ENCODE measurements at places on chromosomes 3 and 15.

DNA sequence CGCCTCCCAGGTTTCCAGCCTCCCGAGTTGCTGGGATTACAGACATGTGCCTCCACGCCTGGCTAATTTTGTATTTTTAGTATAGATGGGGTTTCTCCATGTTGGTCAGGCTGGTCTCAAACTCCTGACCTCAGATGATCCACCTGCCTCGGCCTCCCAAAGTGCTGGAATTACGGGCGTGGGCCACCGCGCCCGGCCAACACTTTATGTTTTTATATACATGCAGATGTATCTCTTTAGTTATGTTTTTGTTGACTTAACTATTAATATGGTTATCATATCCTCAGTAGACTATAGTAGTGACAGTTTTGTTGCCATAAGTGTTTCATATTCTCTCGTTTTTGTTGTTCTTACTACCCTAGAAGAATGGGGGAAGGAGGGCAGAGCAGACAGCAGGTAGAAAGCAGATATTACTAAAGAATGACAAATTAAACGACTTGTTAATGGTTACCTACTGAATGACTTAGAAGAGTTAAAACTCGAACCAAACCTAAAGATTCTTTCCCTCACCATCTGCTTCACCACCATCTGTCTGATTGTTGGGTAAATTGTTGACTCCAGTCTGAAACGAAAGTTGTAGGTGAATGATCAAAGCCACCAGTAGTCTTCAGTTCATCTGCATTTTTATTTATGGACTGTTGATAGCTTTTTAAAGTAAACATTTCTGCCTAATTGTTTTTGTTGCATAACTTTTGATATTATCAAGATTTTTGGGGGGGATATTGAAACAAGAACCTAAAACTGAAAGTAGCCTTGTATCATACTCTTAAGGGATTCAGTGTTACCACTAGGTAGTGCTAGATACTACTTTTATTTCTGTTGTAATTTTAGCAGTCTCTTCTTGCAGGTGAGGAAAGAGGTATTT lies 89.3 kb downstream of the RASA2 start:
- DNase-seq = no peak

- DNase-seq = no peak
Observed at GRCh38 chr15:50256188-50257041, 9.1 kb downstream of the HDC start.

GRCh38 chr15:88077296-88078020 lies 179.1 kb downstream of the NTRK3 start:
- no peak for DNase-seq

GRCh38 chr15:42591238-42591934 lies 16.0 kb downstream of the STARD9 start:
- no peak for DNase-seq

- no peak for DNase-seq
Observed at GRCh38 chr3:8488877-8489276, 12.7 kb upstream of the LMCD1 start.

DNA sequence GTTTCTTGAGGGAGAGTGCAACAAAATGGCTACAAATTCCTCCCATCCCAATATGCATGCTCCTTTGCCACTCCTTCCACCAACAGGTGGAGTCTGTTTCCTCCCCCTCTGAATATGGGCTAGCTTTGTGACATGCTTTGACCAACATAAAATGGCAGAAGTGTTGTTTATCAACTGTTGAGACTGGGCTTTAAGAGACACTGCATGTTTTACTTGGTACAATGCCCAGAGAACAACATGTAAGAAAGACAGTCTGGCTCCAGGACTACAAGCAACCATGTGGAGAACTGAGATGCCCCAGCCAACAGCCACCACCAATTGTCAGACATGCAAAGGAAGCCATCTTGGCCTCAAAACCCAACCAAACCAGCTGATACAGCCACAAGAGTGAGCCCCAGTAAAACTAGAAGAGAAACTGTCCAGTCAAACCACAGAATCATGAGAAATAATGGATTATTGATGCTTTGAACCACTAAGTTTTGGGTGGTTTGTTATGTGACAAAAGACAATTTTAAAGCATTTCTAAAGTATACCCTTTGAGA lies 40.5 kb downstream of the NUDT16 start:
- DNase-seq = no peak

DNA sequence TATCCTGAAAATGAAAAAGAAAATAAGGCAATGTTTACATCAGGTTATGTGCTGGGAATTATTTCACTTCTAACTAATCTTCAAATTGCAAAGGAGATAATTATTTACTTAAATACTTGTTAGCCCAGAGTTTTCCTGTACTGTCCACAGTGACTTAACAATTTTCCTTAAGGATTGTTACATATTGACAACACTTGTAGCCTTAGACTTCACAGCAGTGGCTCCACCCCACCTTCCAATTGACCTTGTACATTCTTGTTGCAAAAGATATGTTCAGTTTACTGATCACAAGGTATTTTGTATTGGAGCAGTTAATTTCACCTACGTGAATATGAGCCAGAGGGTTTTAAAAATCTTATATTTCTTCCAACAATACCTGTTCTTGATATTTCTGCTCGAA lies 376.9 kb downstream of the CNTN6 start:
- DNase-seq = no peak

DNA sequence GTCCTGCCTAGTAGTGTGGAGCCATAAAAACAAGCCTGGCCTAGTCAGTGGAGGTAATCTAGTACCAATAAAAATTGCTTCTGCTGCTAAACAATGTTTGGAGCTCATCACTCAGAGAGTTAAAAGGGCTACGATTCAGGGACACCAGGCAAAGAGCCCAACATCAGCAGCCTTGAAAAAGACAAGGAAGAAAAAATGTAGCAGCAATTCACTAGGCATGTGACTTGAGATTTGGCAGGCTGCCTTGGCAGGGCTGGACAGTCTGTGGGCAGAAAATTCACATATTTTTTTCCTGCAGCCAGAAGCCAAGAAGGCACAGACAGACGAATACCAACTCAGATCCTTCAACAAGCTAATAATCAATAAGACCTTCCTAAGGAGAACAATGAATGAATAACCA lies 47.2 kb downstream of the IGSF11 start:
- DNase-seq = no peak

GRCh38 chr3:46924921-46925584 lies 47.5 kb downstream of the PTH1R start:
- no peak for DNase-seq

DNA sequence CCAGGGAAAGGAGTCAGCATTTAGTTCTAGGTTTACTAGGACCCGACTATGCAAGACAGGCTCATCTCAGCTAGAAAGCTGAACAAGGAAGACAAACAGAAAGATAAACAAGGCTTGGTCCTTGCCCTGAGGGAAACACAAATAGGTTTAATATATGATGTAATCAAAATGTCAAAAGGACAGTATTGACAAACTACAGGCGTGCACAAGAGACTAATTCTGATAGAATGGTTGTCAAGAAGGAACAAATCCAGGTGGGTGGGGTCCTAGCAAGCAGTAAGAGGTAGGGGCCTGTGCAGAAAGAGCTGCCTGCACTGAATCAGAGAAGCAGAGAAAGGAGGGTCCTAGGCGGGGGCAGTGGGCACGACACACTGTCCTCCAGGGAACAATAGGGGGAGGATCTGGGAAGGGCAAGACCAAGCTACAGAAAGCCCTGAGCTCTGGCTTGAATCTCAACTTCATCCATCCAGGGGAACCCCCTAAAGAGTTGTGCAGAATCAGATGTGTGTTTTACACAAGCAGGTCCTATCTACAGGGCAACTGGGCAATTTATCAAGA lies 23.4 kb downstream of the RFTN1 start:
- no peak for DNase-seq

DNA sequence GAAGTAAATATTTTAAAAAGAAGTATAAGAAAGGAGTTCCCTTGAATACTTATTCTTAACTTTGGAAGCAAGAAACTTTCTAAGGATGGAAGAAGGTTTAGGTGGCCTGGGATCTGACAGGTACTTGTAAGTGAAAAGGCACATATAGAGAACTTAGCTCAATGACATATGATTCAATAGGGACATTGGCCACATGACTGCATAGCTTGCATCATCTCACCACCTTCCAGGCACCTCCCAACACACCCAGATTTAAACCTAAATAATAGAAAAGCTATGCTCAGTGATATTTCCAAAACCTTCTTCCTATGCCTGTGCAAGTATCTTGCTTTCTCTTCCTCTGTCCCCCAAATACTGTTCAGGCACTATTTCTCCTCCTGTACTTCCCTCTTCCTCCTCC lies 4.7 kb upstream of the P2RY1 start:
- no peak for DNase-seq

GRCh38 chr3:115100806-115101205 lies 46.3 kb downstream of the ZBTB20 start:
- DNase-seq = no peak

DNA sequence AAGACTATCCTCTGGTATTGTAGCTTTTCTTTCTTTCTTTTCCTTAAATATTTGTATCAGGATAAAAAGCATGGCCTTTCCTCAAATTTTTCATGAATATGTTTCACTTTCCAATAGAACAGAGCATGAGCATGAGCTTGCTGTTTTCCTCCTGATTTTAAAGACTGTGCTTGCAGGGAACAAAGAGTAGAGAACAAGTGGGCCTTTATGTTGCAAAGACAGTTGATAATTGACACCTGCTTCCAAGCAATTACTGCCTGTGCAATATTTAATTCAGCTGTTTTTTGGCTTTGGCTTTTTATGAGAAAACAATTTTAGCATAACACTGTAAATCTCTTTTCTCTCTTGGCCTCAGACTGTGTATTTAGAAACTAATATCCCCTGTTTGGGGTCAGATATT lies 263.6 kb upstream of the AZI2 start:
- DNase-seq = no peak

DNA sequence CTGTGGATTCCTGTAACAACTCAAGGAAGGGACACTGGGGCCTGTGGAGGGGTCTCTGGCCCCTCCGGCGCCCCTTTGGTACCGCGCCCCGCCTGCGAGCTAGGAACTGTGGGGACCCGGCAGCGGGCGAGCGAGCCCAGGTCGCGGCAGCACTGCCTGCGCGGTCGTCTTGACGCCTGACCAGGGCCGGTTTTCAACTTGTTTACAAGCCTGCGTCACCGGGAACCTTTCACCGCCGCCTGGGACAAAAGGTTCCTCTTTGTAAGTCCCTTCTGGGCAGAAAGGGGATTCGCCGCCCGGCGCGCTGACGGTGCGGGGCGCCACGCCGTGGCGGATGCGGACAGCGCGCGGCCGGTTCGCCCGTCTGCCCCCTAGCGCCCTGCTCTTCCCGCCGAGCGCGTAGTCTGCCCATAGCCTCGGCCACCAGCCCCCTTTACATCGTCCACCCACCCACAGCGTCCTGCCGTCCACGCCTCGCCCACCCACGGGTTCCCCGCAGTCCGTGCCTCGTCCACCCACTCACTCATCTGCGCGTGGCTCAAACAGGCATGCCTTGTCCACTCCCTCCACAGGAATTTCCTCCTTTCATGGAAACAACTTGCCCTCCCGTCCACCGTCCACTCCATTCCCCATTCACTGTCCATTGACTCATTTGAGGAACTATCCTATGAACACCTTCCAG lies 5.5 kb upstream of the CFAP100 start:
- DNase-seq = no peak

- DNase-seq = no peak
Observed at GRCh38 chr15:31498756-31499155, 172.1 kb downstream of the KLF13 start.

DNA sequence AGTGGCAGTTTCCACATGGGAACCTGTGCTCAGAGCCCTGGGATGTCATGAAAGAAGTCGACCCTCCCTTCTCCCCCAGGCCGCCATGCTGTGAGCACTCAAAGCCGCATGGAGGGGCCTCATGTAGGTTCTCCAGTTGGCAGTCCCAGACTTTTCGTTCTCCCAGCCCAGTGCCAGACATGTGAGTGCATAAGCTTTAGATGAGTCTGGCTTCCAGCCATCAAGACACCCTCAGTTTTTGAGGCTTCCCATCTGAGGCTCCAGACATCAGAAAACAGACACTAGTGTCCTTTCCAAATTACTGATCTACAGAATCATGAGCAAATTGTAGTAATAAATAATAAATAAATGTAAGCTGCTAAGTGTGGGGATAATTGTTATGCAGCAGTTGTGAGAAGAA lies 136.5 kb upstream of the AGBL1 start:
- no peak for DNase-seq

DNA sequence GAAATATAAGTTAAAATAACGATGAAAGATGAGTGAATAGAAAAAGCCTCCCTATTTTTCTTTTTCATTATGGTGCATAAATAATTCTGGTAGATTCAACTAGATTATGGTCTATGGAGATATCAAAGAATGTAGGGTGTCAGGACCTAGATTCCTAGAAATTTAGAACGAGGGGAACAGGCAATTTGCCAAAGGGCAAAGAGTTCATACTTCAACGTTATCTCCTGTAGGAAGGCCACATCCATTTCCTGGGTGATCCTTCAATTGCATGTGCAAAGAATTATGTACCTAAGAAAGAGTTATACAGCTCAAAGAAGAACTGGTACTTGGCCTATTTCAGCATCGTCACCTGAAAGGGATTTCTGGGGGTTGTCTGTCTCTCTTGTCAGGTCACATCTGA lies 351.8 kb downstream of the FOXP1 start:
- no peak for DNase-seq

- no peak for DNase-seq
Observed at GRCh38 chr3:192223815-192224214, 503.5 kb downstream of the FGF12 start.

GRCh38 chr3:112845772-112846171 lies 892 bp downstream of the CD200R1L start:
- no peak for DNase-seq

- no peak for DNase-seq
Observed at GRCh38 chr3:78801926-78802561, 965.8 kb downstream of the ROBO1 start.

DNA sequence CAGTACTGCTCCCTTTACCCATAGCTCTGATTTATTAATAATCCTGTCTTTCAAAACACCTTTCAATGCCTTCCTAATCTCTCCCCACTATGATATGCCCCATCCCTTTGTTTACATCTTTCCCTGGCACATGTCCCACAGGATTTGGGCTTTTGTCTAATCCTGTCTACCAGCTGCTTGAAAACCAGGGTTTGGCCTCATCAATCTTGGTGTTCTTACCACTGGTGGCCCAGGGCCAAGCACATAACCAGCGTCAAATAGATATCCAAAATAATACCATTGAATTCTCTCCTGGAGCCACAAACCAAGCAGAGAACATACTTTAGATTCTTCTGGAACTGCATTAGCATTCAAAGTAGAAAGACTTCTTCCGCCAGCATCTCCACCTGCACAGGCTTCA lies 104.8 kb upstream of the PPP2R3A start:
- no peak for DNase-seq

- no peak for DNase-seq
Observed at GRCh38 chr15:56919609-56920366, 1.3 kb downstream of the TCF12 start.

- no peak for DNase-seq
Observed at GRCh38 chr15:81506071-81506470, 132.1 kb upstream of the TMC3 start.

- no peak for DNase-seq
Observed at GRCh38 chr15:64596701-64597476, 136.5 kb downstream of the ZNF609 start.

DNA sequence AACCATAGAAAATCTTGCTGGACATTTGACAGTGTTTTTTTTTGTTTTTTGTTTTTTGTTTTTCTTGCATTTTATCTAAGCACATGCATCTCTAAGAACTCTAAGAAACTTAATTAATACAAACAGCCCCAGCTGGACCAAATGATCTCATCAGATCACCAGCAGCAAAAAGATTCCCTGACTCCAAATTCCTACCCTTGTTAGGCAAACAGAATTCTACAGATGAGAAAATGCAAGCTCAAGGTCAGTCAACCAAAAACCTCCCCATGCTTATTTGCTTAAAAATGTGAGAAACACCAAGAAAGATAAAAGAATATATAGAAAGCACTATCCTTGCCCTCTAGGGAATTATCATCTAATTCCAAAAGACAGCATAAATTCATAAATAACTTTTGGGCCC lies 65.4 kb downstream of the FOXP1 start:
- DNase-seq = no peak

GRCh38 chr15:80059786-80060355 lies 395 bp downstream of the ZFAND6 start:
- DNase-seq = peak; percentile 49
